ENCODE measurements at places on chromosomes 11 and 22.

DNA sequence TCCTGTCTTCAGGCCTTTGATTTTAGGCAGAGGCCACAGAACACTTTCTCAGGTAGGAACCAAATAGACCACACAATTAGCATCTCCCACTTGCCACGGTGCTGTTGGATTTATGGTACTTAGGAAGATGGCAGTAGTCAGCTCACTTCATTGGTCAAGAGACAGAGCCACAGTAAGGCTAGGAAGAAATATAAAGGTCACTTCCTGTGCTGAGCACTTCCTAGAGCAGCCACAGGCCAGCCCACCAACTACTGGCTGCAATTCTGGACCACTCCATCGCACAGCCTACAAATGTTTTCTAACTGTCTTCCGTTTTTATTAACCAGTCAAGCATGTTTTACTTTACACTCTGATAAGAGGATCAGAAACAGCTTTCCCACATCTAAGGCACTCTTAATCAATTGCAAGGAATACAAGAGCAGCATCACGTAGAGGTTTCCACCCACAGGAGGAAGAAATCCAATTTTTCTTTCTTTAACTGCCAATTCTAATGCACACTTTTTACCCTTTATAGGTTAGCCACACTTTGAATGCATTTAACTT is 54.7 kb downstream of the ABTB2 start:
- no peak for DNase-seq

DNA sequence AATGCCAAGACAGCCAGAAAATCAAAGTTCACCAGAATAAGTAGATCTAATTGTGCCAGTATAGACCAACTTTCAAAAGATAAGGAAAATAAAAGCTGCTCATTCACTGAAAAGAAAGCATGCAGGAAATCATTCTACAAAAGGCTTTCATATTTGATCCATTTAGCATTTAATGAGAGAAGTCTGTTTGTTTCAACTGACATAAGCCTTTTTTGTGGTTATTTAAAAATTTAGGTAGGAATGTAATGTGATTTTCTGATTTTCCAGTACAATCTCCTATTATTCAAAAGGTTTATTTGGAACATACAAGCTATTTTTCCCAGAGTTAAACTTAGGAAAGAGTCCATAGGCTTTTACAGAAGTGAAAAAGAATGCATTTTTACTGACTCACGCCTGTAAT is 92.7 kb downstream of the SBF2 start:
- no peak for DNase-seq

- DNase-seq: no peak
Observed at GRCh38 chr11:57566905-57567514, 462 bp downstream of the UBE2L6 start.

- no peak for DNase-seq
Observed at GRCh38 chr11:128860571-128861361, 6.3 kb downstream of the KCNJ1 start.

- DNase-seq: no peak
Observed at GRCh38 chr11:120738516-120739046, 227.0 kb downstream of the GRIK4 start.

GRCh38 chr11:123231256-123231655 is 36.2 kb upstream of the CLMP start:
- DNase-seq: no peak

DNA sequence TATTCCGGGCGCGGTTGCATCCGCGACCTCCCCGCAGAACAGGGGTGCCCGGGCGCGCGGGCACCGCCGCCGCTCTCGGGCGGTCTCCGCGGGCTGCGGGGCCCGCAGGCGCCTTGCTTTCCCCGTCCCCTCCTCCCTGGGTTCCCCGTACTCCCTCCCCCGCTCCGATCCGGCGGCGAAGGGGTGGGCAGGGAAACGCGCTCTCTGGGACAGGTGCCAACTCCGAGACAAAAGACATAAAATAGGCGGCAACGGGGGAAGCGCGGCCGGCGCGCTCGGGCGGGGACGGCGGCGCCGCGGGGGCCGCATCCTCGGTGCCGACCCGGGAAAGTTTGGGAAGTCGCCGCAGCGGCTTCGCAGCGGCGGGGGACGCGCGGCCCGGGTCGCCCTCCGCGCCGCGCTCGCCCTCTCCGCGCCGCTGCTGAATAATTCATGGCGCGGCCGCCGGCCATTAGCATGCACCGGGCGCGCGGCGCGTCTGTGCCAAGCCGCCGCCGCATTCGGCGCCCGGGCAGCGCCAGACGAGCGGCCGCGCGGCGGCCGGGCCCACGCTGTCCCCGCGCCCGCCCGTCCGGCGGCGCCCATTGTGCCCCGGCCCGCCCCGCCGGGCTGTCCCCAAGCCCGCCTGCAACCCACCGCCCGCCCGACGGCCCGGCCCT is 78.7 kb upstream of the PPARA start:
- peak; percentile 95 for DNase-seq

- DNase-seq: peak; percentile 45
Observed at GRCh38 chr11:12863605-12864121, 145.5 kb upstream of the RASSF10 start.

DNA sequence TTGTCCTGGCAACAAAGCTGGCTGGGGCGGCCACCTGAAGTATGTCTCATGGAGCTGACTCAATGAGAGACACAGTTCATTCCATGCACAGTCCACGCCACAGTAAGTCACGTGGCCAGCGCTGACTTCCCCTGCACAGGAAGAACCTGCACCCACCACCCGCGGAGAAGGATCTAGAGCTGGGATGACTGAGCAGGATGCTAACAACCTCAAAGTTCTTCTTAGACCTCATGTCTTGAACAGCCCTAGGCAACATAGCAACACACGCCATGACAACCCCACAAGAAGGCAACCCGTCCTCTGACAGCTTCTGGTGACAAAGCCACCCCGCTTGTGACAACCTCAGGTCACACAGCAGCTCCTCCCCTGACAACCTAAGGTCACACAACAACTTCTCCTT is 76.9 kb upstream of the B3GAT1 start:
- no peak for DNase-seq

GRCh38 chr22:39448205-39449054 is 8.4 kb upstream of the MGAT3 start:
- DNase-seq: no peak

GRCh38 chr11:76850130-76850529 is 10.6 kb upstream of the ACER3 start:
- DNase-seq: no peak

- no peak for DNase-seq
Observed at GRCh38 chr11:66495401-66495854, 15.0 kb upstream of the BBS1 start.

DNA sequence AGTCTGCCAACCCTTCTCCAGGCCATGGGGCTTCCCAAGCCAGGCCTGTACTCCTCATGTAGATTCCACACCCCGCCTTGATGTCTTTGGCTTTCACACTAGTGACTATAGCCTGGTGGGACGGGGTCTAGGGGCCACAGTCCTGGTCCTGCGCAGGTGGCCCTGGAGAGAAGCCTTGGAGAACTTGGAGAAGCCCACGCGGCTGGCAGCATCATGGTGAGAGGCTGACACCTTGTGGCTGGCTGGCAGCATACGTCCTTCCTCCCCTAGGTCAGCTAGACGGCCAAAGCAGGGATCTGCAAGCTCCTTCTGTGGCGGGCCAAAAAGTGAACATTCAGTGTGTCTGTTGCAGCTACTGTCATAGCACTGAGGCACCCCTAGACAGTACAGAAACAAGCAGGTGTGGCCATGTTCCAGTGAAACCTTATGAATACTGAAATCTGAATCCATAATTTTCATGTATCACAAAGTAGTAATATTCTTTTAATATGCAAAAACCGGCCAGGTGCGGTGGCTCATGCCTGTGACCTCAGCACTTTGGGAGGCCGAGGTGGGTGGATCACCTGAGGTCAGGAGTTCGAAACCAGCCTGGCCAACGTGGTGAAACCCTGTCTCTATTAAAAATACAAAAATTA is 42.0 kb downstream of the FAM83F start:
- no peak for DNase-seq

DNA sequence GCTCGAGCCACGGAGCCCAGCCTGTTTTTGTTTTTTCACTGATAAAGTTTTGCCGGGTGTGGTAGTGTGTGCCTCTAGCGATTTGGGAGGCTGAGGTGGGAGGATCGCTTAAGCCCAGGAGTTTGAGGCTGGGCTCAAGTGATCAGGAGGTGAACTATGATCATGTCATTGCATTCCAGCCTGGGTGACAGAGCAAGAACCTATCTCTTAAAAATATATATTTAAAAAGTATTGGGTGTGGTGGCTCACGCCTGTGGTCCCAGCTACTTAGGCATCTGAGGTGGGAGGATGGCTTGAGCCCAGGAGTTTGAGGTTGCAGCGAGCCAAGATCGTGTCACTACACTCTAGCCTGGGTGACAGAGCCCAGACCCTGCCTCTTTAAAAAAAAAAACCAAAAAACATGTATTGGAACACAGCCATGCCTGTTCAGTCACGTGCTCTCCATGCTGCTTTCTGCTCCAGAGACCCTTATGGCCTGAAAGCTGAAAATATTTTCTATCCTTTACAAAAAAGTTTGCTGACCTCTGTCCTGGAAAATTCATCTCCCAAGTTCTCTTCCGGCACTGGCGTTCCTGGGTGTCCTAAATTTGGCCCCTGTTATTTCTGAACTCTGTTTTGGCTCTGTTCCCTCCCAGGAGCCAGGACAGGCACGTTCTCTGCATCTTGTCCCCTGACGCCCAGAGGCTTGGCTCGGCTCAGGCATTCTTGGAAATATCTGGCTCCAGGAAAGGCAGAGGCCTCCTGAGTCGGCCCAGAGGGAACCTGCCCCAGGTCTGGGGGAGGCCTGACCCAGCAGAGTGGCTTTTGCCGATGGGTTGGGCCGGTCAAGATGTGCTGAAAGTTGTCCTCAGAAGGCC is 61.3 kb upstream of the PPP6R3 start:
- no peak for DNase-seq

DNA sequence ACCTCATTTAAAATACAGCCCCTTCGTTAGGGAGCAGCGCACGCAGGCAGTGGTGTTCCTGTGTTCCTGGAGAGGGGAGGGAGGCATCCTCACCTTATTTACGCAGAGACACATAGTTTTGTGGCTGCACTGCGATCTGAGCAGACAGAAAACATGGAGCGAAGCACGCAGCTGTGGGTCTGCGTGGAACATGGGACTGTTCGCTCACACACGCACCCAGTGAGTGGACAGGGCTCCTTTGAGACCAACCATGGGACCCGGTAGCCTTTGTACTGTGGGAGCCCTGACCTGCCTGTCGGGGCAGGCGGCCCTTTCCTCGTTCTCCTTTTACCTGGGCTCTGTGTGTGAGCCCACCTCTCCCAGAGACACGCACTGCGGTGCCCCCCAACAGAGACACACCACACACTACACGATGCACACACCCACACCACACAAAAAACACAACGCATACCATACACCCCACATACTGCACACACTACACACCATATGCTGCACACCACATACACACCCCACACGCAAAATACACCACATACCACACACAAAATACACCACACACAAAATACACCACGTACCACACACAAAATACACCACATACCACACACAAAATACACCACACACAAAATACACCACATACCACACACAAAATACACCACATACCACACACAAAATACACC is 1245.7 kb downstream of the BRD1 start:
- DNase-seq: no peak

DNA sequence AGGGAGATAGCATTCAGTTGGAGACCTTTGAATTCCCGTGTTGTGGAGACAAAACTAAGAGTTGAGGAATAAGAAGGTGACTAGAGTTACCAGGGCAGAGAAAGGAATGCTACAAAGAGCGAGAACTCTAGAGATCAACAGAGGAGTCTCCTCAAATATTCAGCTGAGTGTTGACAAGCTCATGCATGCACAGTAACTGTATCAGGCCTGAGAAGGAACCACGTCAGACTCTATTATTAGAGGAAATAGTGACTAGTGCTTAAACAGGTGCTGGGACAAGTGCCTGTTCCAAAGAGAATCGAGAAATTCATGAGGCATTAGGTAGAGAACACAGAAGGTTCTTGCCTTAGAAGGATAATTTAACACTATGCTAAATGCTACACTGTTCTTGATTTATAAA is 333.8 kb upstream of the CHORDC1 start:
- DNase-seq: no peak

GRCh38 chr11:75735181-75735845 is 17.7 kb downstream of the MOGAT2 start:
- DNase-seq: no peak

DNA sequence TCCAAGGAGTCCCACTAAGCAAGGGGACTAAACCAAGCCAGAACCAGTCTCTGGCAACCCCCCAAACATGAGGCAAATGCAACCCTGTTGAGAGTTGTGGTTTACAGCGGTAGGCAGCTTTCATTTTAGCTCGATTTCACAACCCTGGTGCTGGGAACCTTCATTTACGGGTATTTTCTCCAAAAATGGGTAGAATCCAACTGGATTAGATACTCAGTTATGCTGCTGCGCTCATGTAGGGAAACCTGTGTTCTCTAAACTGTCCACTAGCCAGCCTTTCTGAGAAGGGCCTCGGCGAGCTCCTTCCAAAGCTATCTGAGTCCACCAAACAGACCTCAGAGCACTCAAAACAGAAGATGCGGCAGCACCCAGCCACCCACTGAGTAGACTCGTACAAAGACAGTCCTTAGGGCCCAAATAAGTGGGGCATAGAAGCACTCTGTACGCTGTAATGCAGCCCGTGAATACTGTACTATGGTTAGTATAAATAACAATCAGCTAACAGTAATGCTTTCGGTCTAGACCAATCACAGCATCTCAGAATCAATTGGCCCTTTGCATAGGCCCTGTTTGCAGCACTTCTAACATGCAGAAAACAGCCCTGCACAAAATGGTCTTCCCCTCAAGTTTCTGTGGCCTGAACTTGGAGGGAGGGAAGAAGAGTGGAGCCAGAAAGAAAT is 104.7 kb downstream of the ETS1 start:
- no peak for DNase-seq

DNA sequence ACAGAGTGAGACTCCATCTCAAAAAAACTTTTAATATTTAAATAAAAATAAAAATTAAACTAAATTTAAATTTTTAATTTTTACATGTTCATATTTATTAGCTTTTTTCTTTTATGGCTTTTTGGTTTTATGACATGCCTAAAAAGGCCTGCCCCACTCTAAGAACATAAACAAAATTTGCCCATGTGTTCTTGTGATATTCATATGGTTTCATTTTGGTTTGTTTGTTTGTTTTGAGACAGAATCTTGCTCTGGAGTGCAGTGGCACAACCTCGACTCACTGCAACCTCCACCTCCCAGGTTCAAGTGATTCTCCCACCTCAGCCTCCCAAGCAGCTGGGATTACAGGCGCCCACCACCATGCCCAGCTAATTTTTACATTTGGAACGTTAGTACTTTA is 27.7 kb downstream of the SUSD2 start:
- DNase-seq: no peak

DNA sequence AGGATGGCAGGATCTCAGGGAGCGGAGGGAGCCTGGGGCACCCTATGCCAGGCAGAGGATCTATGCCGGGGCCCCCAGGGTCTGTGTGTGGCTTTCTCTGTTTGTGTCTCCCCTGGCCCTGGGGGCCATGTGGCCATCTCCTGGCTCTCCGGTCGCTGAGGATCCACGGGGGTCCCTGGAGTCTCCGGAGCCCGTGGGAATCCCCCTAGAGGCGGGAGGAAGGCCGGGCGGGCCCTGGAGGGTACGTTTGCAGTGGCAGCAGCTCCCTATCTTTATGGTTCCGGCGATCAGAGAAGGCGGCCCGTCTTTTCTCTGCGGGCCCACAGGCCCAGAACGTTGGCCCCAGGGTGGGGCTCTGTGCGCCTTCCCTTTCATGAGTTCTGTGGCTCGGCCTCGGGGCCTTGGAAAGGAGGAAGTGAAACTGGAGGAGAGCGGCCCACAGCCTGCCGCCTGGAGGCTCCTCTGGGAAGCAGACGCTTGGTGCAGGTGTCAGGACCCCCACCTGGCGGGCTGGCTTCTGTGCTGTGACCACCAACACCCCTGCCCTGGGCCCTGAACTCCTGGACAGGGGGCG is 82.1 kb downstream of the KCNQ1 start:
- DNase-seq: no peak
